ENCODE measurements at places on chromosomes 7 and 10.
A peak's percentile ranks its signal among the peaks of the same experiment; 100 is the strongest.

GRCh38 chr7:158658475-158658874 lies 46.1 kb downstream of the NCAPG2 start:
- peaks cover 16% of the 10 kb centered on the region for H3K36me3 ChIP-seq
- no peaks in the 10 kb centered on the region for H3K27me3 ChIP-seq
- H3K27ac ChIP-seq, result peak overlapping the region; percentile 13
- DNase-seq, result no peak
- H3K4me3 ChIP-seq, result no peak overlapping the region
- H3K4me1 ChIP-seq, result peaks cover 7% of the 10 kb centered on the region

- H3K4me3 ChIP-seq, result no peak overlapping the region
- no peak for DNase-seq
- peaks cover 21% of the 10 kb centered on the region for H3K4me1 ChIP-seq
- H3K27ac ChIP-seq, result no peak overlapping the region
Measured at GRCh38 chr10:102040305-102041050, 15.5 kb downstream of the ARMH3 start.

DNA sequence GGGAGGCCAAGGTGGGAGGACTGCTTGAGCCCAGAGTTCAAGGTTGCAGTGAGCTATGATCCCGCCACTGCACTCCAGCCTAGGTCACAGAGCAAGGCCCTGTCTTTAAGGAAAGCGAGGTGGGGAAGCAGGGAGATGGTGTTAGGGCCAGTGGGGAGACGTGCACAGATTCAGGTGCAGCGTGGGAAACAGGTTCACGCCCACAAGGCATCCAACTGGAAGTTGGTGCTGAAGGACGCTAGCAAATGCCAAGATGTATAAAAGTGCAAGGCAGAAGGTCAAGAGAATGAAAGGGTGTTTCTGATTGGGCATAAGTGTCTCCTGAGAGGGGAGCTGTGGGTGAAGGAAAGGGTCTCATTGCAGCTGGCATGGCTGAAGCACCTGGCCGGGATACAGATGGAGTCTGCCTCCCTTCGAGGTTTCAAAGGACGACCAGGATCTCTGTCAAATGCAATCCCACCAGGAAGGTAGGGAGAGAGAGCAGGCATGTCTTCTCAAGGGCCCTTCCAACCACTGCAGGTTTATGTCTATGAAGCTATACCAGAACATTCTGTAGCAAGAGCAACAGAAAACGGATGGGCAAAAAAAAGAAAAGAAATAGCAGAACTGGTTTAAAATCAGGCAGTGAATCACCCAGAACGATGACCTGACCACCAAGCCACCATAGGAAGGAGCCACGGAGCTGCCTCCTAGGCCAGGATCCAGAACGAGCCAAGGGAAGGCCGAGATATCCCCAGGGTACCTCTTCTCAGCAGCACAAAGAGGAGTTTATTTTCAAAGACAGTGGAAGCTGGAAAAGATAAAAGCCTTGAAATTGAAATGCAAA lies 43.2 kb downstream of the GSDME start:
- no peak for DNase-seq
- H3K4me1 ChIP-seq, result no peaks in the 10 kb centered on the region
- no peak overlapping the region for H3K27ac ChIP-seq
- H3K4me3 ChIP-seq, result no peak overlapping the region
- H3K27me3 ChIP-seq, result no peaks in the 10 kb centered on the region
- H3K36me3 ChIP-seq, result peaks cover 13% of the 10 kb centered on the region

GRCh38 chr7:93092757-93093370 lies 24.9 kb downstream of the SAMD9 start:
- H3K36me3 ChIP-seq, result no peaks in the 10 kb centered on the region
- no peak overlapping the region for H3K27ac ChIP-seq
- H3K4me3 ChIP-seq, result no peak overlapping the region
- H3K27me3 ChIP-seq, result peaks cover 40% of the 10 kb centered on the region

GRCh38 chr7:84981055-84981976 lies 205.5 kb downstream of the SEMA3D start:
- H3K4me1 ChIP-seq, result peaks cover 4% of the 10 kb centered on the region
- H3K4me3 ChIP-seq, result no peak overlapping the region
- H3K27me3 ChIP-seq, result no peaks in the 10 kb centered on the region
- H3K27ac ChIP-seq, result no peak overlapping the region

GRCh38 chr10:32692174-32692573 lies 246.2 kb downstream of the CCDC7 start:
- H3K27me3 ChIP-seq, result no peaks in the 10 kb centered on the region
- no peaks in the 10 kb centered on the region for H3K4me1 ChIP-seq
- no peak for DNase-seq
- H3K27ac ChIP-seq, result no peak overlapping the region
- H3K36me3 ChIP-seq, result peaks cover 2% of the 10 kb centered on the region

- no peak overlapping the region for H3K27ac ChIP-seq
- H3K4me1 ChIP-seq, result peaks cover 1% of the 10 kb centered on the region
- peaks cover 11% of the 10 kb centered on the region for H3K27me3 ChIP-seq
- no peak for DNase-seq
- peaks cover 2% of the 10 kb centered on the region for H3K36me3 ChIP-seq
Measured at GRCh38 chr10:76315240-76315639, 883.8 kb downstream of the LRMDA start.

DNA sequence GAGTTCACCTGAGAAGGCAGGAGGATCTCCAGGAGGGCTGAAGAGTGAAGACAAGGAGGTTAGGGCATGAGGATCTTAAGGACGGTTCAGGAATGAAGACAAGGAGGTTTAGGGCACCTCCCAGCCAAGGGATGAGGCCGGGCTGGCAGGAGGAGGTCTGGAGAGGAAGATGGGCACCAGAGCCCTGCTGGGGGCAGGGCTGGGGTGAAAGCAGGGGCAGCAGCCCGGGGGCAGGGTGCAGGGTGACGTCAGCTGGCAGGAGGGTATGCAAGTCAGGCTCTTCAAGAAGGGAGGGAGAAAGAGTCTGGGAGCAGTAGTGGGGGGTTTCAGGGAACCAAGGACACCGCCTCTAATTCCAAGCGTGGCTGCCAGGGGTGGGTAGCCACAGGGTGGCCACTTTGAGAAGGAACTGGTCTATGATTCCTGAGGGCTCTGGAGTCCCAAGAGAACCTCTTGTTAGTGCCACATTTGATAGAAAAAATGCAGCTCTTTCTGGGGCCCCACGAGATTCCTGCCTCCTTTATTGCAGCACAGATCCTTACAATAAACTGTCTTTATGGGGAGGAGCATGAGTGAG lies 101.6 kb downstream of the C10orf90 start:
- H3K36me3 ChIP-seq, result no peaks in the 10 kb centered on the region
- DNase-seq, result no peak
- H3K27ac ChIP-seq, result no peak overlapping the region
- no peak overlapping the region for H3K4me3 ChIP-seq
